ENCODE measurements at places on chromosomes 11 and 22.
A peak's percentile ranks its signal among the peaks of the same experiment; 100 is the strongest.

DNA sequence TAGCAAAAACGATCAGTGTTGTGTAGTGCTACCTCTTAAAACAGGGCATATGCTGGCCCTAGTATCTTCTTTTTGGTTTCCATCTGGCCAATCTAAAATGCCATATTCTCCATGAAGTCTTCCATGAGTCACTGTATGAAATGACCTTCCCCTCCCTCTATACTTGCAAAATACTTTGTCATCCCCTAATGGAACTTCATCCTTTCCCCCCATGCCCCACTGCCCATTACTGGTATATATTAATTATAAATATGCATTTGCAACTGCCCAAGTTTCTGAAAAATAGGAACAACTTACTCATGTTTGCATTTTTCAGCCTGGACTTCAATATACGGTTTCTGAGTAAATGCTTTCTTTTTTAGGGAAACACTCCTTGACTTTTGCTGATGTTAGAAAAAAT, 4.5 kb downstream of the APIP start:
- no peak for DNase-seq

DNA sequence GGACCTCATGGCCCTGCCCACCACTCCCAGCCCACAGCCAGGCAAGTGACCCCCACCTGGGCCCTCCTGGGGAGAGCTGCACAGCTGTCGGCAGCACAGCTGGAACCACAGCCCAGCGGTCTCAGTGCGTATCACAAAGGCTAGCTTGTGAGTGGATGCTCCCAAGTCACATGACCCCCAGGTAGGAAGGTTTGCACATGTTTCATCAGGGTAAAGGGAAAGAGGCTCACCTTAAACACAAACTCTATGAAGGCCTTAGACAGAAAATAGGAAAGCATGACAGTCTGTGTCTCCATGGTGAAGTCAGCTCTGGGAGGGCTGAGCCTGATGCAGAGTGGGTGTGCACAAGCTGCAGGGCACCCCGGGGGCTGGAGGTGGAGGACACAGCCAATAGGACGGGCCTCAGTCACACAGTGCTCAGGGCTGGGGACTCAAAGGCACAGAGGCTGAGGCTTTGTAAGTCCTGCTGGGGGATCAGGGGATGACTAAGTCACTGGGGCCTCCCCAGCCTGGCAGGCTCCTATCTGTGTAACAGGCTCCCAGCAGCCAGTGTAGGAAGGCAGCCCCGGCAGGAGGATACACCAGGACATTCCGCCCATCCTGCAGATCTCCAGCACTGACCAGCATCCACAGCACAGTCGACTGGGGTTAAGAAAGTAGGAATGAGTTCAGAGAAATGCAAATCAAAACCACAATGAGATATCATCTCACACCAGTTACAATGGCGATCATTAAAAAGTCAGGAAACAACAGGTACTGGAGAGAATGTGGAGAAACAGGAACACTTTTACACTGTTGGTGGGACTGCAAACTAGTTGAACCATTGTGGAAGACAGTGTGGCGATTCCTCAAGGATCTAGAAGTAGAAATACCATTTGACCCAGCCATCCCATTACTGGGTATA, 22.0 kb downstream of the CELSR1 start:
- peak; percentile 75 for DNase-seq

- no peak for DNase-seq
Observed at GRCh38 chr22:50719814-50720300, 18.1 kb upstream of the ACR start.

- DNase-seq = no peak
Observed at GRCh38 chr11:107354780-107355179, 102.8 kb downstream of the CWF19L2 start.

DNA sequence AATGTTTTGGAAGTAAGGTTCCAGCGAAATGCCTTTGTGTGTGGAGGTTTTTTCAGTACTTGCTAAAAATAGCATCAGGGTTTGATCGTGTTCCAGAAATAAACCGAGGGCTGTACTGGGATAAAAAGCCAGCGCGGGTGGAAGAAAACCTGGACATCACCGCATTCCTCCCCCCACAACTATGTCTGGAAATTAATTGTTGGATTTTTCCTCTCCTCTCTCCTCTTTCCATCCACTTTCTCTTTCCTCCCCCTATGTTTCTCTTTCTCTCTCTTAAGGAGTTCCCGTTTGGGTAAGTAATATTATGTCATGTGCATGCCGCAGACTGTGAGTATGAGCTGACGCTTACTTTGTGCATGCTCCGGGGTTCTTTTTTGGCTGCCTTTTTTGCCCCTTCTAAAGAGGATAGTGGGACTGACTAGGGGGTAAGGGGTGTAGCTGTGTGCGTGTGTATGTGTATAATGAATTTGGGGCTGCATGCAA, 104.2 kb upstream of the HSD17B12 start:
- DNase-seq = no peak

DNA sequence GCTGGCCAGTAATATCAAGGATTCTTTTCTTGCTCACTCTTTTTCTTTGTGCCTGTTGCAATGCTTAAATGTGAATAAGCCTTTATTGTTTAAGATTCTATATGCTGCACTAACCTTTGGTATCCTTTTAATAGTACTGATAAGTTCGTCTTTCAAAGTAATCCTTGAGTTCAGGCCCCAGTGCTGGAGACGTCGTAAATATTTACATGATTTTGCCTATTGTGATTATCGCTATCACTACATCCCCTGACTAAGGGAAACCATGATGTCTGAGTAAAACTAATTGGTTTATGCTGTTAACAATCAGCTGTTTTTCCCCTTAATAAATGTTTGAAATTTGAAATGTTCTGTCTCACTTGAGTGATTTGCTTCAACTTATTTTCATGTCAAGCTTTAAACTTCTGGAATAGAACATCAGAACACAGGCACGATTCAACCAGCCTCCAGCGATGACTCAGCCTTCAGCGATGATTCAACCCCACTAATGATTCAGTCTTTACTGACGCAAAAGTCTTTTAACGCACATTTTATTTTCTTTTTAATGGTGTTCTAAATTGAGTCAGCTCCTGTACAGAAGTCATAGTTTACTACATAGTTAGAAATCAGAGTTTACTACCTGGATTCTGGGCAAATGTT, 3.9 kb downstream of the HTATIP2 start:
- DNase-seq = peak; percentile 71

GRCh38 chr22:37604074-37604473, 4.6 kb upstream of the GGA1 start:
- no peak for DNase-seq

DNA sequence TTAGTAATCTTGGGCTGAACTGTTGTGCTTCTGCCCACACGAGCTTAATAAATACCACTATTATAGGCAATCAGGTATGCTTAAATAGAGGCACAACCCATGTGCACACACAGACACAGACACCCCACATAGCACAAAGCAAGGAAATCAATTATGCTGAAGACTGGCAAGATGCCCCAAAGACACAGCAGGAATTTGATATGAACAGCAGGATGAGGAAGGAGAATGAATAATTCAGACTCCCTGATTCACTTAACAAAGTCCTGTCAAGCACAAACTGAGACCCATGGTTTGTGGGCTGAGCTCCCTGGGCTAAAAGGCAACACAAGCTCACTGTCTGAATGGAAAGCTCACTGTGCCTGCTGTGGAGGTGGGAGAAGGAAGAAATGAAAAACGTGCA, 42.5 kb downstream of the RBFOX2 start:
- no peak for DNase-seq

DNA sequence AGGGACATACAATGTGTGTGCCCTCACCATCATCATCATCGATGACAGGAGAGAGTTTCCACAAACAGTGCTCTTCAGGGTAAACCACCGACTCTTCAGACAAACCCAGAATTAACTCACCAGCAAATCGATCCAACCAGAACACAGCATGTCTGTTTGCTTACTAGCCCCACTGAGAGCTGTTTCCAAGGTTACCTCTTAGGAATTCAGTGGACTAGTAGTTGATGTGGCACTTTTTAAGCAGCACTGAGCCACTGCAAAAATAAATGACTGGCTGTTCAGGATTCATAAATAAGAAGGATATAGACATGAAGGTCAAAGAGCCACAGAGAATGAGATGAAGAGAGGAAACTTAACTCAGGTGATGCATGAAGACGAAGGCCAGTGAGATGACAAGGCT, 83.1 kb downstream of the PARVA start:
- no peak for DNase-seq

GRCh38 chr11:13661074-13661623, 7.3 kb upstream of the FAR1 start:
- no peak for DNase-seq

DNA sequence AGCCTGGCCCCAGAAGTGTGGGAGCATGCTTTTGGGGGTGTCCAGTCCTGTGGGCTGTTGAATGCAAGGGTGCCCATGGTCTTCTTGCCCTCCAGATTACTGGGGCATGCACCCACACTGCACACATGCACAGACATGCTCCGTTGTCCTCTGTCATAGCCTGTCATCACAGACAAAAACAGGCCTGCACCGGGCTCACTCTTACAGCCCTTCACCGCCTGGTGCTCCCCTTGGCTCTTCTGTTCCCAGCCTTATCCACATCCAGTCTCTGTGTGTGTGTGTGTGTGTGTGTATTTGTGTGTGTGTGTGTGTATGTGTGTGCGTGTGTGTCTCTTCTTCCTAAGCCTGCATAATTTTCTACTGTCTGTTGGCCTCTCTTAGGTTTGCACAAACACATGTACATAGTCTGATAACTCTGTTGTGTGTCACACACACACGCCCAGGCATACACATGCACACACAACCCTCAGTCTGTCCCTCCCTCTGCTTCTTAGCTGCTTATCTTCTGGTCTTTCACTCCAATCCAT, 23.4 kb upstream of the NECTIN1 start:
- no peak for DNase-seq

DNA sequence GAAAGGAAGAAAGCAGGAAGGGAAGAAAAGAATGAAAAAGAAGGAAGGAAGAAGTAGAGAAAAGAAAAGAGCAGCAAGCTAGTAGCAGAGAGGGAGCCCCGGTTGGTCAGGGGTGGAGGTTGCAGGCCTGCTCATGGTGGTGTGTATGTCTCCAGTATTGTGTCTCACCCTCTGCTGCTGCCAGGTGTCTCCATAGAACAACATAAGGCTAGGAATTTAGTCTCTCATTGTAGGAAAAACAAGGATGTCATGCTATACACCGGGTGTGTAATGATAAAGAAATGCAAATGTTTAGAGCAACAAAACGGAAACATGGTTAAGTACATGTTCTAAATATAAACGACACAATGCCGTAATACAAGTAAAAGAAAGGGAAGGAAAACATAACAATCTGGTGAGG, 342.5 kb downstream of the NTM start:
- no peak for DNase-seq

GRCh38 chr11:8201644-8202365, 33.0 kb upstream of the RIC3 start:
- DNase-seq = no peak

DNA sequence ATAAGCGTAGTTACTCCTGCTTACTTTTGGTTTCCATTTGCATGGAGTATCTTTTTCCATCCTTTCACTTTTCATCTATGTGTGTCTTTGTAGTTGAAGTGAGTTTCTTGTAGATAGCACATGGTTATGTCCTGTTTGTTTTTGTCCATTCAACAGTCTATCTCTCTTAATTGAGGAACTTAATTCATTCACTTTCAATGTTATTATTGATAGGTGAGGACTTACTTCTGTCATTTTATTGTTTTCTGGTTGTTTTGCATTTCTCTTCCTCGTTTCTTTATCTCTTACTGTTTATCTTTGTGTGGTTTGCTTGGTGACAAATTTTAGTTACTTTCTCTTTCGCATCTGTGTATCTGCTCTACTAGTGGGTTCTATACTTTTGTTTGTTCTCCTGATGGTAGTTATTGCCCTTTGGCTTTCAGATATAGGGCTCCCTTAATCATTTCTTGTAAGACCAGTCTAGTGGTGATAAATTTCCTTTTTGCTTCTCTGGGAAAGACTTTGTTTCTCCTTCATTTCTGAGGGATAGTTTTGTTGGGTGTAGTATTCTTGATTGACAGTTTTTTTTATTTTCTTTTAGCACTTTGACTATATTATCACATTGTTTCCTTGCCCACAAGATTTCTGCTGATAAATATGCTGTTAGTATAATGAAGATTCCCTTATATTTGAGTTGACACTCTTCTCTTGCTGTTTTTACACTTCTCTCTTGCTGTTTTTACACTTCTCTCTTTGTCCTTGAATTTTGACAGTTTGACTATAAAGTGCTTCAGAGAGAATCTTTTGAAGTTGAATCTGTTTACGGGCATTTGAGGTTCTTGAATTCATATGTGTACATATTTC, 9.0 kb upstream of the RAG1 start:
- DNase-seq = no peak

GRCh38 chr11:79510960-79511359, 70.1 kb upstream of the TENM4 start:
- DNase-seq = no peak

- no peak for DNase-seq
Observed at GRCh38 chr11:76175783-76176182, 30.5 kb downstream of the WNT11 start.

- no peak for DNase-seq
Observed at GRCh38 chr11:73375830-73376159, 404 bp upstream of the RELT start.

DNA sequence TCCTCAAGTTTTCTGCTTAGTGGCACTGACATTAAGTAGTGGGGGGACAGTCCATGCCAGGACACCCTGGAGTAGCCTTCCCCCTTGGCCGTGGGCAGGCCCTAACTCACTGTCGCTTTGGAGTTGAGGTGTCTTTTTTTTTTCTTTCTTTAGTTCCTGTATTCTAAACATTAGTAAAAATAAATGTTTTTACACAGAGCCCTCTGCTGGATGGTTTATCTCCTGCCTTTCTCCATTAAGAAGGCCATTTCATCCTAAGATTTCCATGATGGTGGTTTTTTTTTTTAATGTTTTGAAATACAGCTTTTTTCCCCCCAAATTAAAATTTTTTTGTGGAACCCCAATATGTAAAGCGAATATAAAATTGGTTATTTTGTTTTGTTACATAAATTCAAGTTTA, 1.8 kb upstream of the TIGD3 start:
- no peak for DNase-seq

- peak; percentile 13 for DNase-seq
Observed at GRCh38 chr22:19287076-19287707, 4.3 kb downstream of the CLTCL1 start.

DNA sequence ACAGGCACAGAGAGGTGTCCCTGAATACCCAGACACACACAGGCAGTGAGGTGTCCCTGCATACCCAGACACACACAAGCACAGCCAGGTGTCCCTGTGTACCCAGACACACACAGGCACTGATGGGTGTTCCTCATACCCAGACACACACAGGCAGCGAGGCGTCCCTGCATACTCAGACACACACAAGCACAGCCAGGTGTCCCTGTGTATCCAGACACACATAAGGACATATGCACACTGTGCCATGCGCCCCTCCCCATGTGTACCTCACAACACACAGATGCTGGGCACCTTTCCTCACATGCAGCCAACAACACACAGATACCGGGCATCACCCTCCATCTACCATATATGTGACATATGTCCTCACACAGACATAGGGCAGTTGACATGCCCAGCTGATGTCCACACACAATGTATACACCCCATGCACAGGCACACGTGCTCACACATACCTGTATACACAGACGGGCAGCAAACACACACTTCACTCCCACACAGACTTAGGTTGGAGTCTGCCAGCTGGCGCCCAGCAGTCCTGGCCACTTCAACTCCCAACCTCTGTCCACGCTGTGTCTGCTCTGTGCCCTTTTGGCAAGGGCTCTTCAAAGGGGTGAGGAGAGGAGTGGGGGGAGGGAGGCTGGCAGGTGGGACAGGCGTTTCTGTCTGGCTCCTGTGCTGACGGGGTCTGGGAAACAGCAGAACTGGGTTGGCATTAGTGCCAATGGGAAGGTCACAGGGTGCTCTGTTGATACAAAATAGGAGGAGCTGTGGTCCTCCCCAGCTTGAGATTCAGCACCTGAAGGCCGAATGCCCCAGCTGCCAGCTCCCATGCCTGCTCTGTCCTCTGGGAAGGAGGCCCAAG, 69.4 kb upstream of the ALX4 start:
- no peak for DNase-seq

Measured in RCC 7860 (cell line).